ENCODE measurements at places on chromosomes 2 and 18.

DNA sequence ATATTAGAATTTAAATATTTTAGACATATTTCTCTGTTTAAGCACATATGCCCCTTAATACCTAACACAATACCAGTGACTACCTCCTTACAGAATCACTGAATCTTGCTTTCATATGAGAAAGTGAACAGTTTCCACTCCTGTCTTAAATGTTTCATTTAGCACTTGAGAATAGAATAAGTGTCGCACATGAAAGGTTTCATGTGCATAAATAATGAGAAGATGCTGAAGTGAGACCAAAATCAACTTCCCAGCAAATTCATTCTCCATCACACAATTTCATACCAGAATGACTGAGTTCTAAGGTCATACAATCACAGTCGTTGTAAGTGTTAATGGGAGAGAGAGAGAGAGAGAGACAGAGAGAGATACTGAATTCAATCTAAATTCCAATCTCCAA is 51.2 kb downstream of the ATIC start:
- no peak for DNase-seq

DNA sequence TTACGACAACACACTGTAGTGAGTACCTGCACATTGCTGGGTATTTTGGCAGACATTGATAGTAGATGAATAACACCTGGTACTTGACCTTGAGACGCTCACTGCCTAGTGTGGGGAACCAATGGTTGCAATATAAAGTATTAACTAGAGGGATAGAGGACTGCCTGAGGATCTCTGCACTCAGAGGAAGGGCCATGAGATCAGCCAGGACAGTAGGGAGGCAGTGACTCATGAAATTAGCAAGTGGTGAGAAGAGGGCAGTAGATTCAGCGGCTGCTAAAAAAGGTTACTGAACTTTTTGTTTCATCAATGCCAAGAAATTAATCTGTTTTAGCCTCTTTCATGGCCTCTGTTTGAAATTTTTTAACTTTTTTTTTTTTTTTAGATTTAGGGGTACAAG is 250.8 kb upstream of the TCF4 start:
- DNase-seq = no peak

DNA sequence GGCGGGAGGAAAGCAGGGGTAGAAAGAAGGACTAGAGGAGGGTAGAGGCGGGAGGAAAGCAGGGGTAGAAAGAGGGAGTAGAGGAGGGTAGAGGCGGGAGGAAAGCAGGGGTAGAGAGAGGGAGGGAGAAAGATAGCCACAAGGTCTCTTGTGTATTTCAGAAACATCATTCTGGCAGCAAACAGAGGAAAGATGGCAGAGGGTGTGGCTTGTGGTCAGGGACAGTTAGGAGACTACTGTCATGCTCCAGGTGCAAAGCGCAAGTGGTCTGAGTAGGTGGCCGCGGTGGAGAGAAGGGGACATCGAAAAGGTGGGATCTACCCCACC is 82.4 kb upstream of the TAF1B start:
- no peak for DNase-seq

DNA sequence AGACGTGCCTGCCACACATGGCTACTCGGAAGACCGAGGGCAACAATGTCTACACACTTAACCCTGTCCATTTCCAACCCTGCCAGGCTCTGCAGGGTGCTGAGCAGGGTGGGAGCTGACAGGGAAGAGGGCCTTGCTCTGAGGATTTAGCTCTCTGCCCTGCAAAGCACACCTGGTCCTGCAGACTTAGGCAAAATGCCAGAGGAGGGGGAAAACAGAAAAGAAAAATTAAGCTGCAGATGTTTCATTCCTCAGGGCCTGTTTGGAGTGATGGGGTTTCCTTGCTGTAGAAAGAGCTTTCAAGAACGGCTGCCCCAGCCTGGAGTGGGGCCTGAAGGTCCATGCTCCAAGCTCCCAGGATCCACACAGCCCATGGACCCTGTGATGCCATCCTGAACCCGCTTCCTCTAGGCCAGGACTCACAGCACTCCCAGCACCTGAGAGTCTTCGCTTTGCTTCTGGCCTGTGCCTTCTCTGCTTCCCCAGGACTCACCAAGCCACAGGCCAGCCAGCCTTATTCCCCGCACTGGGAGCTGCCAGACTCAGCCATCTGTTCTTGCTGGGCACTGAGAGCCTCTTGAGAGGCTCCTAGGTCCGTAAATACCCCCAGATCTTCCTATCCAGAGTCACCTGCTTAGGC is 9.1 kb upstream of the TEX51 start:
- DNase-seq = no peak

DNA sequence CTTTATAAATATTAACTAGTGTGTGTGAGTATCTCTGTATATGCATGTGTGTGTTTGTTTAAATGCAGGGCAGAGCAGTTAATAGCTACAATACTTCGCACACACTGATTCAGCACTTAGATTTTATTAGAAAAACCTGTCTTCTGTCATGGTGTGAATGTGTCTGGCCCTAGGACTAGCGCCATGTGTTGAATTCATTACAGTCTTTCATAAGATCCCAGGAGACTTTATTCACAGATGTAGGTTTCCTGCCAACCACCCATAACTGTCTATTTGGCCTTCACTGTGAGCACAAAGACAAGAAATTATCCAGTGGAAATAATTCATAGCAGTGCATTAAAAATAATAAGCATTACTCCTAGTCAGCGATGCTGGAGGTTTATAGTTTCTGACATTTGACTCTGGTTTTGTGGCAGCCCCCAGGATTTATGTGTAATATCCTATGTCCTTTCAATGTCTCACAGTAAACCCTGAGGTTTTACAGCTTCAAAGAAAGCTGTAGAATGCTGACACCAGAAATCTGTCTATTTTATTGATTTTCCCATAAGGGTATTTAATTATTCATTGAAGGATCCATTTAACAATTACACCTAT is 93.9 kb downstream of the ZNF804A start:
- DNase-seq = no peak

- DNase-seq = no peak
Measured at GRCh38 chr18:57806201-57806977, 3.3 kb upstream of the ATP8B1 start.

- DNase-seq = no peak
Measured at GRCh38 chr18:67652288-67652687, 135.8 kb upstream of the DSEL start.

- DNase-seq = no peak
Measured at GRCh38 chr18:59639821-59640220, 57.4 kb downstream of the CCBE1 start.

DNA sequence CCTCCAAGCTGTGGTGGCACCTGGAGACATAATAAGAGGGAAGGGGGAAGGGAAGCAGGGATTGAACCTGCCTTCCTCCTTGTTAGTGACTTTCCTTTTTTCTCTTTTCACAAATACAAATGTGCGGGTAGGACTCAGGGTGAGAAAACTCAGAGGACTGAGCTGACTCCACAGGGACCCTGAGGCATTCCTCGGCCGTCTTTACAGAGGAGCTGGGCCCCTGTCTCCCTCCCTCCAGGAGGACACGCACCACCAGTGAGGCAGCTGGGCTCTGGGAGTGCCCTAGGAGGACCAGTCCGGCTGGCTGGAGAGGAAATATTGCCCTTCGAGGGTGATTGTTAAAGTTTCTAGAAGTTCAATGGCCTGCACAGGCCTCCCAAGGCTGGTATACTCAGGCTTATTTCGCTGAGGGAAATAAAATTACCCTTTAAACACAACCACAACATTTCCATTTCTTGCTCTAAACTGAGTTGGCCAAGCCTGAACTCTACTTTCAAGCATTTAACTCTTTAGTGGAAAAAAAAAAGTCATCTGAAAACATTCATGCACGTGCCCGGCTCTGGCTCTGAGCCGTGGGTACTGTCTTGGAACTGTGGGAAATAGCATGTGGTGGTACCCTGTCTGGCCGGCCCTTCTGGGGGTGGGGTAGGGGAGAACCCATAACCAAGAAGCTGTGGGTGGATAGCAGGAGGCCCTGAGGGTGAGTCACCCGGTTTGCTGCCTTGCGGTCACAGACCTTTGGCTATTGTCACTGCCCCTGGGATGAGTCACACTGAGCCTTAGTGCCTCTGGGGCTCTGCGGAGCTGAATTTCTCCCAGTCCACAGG is 116.0 kb downstream of the COPS8 start:
- DNase-seq = peak; percentile 67

DNA sequence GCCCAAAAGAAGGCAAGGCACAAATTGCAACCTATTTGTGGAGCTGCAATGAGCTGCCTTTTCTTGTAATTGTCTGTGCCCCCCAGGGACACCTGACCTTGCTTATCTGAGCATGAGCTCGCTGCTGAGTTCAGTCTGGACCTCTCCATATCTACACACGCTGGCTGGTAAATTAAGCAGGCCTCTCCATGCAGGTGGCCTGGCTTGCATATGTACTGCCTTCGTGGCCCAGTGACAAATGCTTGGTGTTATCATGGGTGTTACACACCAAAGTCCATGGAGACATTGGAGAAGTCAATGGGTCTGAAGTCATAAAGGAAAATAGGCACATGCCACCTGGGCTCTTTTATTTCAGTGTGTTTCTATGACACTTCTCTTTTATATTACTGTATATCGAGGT is 121.2 kb downstream of the IRS1 start:
- DNase-seq = no peak

All from gastrocnemius medialis (tissue), 4 donors.